ENCODE measurements at places on chromosomes 1 and 21.

- DNase-seq: no peak
Measured at GRCh38 chr1:2493691-2494322, 17.7 kb downstream of the PLCH2 start.

GRCh38 chr1:230915078-230915477 lies 46.8 kb upstream of the C1orf198 start:
- no peak for DNase-seq

- no peak for DNase-seq
Measured at GRCh38 chr1:162712317-162713029, 78.0 kb upstream of the HSD17B7 start.

- no peak for DNase-seq
Measured at GRCh38 chr21:45031571-45032191, 42.7 kb upstream of the ADARB1 start.

DNA sequence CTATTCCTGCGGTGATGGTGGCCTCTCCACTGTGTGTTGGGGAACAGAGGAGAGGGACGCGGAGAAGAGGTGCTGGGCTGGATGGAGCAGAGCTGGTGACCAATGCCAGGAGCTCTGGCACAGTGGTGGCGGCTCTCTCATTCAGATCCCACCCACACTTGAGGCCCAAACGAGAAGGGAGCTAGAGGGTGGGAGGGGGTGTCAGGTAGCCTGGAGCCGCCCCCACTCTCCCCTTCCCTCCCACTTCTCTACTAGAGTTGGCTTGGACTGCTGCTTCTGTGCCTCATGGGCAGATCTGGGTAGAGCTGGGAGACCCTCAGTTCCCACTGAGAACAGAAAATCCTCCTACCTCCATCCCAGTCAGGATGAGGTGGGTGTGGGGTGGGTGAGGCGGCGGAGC lies 3.5 kb downstream of the TTC39A start:
- DNase-seq: no peak

DNA sequence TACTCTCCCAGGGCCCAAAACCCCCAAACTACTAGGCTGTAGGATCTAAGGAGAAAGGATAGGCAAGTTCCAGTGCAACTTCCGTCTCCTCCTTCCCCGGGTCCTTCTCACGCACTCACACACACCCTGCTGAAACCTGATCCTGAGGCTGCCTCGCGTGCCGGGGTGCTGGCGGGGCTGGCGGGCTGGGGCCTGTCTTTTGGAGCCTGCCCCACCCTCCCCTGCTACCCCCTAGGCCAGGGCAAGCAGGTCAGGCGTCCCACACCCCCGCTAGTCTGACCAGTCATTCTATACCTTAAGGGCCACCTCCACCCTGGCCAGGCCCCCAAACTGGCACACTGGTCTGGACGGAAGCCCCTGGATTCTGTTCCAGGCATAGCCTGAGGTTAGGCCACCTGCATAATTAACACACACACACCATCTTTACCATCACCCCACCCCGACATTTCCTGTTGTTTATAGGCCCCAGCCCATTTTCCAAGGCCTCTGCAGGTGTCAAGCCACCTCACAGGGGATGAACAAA lies 48.3 kb upstream of the ARTN start:
- no peak for DNase-seq

DNA sequence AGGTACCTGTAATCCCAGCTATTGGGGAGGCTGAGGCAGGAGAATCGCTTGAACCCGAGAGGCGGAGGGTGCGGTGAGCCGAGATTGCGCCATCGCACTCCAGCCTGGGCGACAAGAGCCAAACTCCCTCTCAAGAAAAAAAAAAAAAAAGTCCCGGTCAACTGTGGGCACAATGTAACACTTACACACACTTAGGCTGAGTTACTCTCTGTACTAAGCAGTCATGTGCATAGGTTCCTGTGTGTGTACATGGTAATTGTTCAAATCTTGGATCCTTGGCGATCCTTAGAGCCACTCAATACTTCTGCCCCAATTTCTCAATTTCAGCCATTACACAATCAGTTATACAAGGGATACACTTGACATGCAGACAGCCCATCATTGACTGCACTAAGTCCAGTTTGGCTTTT lies 11.6 kb downstream of the SDCCAG8 start:
- no peak for DNase-seq
